Esophagus mucosa (tissue), 1 donor: ENCODE measurements at places on chromosomes 5 and 9. TPM values are rescaled to one million over a fixed set of nuclear protein-coding genes. Genes with fewer than 3 reads are reported as not detected.

GNA14 gene
- total RNA-seq, result 0.60 TPM

TMEM174 gene
- not detected for total RNA-seq

NRARP gene
- total RNA-seq, result 20.4 TPM

SLC45A2 gene
- total RNA-seq, result not detected

NEURL1B gene
- total RNA-seq, result 12.7 TPM

ACTBL2 gene
- total RNA-seq, result not detected

GDA gene
- 0.52 TPM for total RNA-seq

GRCh38 chr9:94199776-94200175 is 59.3 kb upstream of the ZNF169 start:
- ATAC-seq, result peak; percentile 38

DNA sequence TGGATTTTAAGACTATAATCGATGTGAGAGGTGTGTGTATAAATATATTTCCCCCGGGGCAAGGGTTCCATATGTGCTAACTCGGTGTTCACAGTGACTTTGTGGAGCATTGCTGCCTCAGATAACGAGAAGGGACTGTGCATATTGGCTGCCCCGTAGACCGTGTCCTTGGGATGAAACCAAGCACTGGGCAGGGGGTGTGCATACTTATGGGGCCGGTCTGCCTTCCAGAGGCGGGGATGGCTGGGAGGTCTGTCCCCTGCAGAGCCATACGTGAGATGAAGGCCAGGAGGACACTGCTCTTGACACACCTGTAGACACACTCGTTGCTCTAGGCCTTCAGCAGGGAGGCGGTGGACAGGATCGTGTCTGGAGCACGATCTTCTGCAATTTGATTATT is 56.0 kb upstream of the ZNF354A start:
- ATAC-seq, result no peak

DNA sequence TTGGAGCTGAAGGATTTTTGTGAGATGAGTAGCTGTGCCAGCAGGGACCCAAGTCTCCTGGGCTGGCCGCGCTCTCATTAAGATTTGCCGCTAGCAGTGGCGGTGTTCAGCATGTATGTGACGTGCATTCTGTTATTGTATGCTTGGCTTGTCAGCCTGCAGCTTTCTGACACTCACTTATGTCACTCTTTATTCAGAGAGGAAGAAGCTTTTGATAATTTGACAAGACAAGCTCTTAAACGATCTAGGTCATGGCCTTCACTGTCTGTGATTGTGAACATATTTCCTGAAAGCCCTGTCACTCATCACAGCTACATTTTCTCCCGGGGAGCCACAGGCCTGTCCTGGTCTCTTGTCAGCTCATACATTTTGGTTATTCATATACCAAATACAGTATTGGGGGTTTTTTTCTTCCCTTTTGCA is 98.2 kb upstream of the GRHPR start:
- peak; percentile 25 for ATAC-seq

- ATAC-seq, result no peak
These were observed 102.0 kb downstream of the PHF2 start for GRCh38 chr9:93678199-93679019.

DNA sequence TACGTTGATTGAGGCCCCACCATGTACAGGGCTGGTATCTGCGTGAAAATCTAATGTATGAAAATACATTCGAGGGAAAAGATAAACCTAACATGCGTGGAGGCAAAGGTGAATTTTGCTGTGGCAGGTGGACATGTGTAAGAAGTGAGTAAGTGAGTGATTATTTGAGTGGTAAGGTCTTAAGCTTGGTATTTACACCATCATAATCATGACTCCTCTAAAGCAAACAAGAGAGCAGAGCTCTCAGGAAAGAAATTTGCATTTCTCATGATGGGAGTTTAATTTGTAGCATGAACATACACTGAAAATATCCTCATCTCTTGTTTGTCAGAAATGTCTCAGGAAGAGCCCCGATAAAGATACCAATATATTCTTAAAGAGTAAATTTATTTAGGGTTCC is 260.6 kb downstream of the PSAT1 start:
- ATAC-seq, result no peak

DNA sequence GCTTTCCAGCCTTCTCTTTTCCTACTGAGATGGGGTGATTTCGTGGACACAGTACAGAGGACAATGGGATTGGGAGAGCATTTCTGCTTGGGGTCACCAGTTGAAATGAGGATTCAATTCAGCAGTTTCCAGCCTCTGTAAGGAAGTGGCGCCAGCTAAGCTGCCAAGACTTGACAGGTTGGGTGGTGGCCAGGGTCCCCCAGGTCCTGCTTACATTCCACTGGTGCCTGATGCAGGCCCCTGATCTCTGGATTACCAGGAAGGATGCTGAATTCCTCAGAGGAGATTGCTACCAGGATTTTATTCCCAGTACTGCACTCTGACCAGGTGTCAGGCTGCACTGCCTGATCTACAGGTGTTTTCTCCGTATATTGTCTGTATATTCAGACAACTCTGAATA is 119.7 kb downstream of the PSD2 start:
- ATAC-seq, result no peak

GRCh38 chr5:72996632-72997031 is 40.8 kb downstream of the FCHO2 start:
- ATAC-seq, result no peak
